Activated T-cell treated with anti-CD3 and anti-CD28 coated beads, Interleukin-2, amount 50 U/mL, for 1 hour (primary cell): ENCODE measurements at places on chromosomes 2 and 18.

DNA sequence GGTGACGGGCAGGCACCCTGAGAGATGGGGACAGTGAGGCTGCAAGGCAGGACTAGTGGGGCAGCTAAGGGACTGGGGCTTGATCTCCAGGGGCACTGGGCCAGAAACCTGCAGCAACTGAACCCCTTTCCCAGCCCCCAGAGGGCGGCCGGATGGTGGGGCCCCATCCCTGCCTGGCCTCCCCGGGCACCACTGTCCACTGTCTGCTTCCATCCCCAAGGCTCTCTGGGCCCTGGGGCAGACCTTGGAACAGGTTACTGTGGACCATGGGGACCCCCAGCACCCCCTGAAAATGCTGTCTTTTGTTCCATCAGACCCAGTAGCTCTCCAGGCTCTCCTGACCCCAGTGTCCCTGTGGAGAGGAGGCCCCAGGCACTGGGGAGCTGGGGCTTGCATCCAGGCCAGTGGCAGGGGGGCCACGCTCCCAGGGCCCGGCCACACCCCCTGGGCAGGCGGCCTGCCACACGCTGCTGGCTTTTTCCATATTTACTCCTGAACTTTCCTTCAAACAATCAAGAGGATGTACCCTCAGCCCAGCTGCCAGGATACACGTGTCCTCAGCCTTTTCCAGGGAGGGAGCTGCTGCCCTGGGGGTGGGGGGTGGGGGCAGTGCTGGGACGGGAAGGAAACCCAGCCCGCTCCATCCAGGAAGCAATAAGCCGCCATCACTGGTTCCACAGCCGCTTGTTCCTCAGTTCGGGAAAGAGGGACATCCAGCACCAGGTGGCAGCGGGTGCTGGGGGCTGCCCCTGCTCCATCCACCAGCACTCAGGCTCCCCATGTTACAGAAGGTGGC, 102.3 kb upstream of the ODC1 start:
- DNase-seq, result no peak

GRCh38 chr2:409523-409922, 121.6 kb upstream of the ALKAL2 start:
- no peak for DNase-seq

DNA sequence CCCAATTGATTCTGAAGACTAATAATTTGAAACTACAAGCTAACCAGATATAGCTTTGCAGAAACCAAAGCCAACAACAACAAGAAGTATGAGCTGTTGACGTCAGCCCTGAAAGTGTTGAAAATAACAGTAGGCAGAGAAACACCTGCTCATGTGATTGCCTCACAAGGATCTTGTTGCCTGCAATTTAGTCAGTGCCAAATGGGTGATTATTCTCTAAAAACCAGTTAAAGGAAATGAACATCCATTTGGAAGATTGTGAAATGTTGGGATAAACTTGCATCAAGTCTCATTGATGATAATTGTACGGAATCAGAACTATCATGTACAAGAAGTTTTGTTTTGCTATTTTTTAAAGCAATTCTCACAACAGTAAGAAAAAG, 2.8 kb downstream of the CYTIP start:
- no peak for DNase-seq

GRCh38 chr2:99662761-99663341, 173.0 kb upstream of the REV1 start:
- no peak for DNase-seq

DNA sequence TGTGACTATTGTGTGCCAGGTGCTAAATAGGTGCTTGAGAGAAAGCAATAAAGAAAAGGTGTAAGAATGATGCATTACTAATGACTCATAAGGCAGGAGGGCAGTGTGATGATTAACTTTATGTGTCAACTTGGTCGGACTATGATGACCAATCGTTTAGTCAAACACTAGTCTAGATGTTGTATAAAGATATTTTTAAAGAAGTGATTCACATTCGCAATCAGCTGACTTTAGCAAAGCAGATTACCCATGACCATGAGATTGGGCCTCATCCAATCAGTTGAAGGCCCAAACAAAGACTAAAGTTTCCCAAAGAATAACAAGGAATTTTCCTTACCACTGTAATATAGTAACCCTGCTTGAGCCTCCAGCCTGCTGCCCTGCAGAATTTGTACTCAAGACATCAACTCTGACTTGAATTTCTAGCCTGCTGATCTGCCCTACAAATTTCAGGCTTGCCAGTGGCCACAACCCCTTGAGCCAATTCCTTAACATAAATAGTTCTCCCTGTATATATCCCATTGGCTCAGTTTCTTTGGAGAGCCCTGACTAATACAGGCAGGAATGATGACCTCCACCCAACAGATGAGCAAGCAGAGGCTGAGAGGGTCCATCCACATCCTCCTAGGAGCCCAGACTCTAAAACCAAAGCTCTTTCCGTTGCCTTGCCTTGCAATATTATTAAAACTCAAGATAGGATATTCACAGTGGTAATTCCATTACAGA, 132.6 kb downstream of the ACTR3 start:
- no peak for DNase-seq

GRCh38 chr2:130372055-130372832, 16.4 kb downstream of the PTPN18 start:
- DNase-seq, result peak; percentile 73

- no peak for DNase-seq
Observed at GRCh38 chr2:62291052-62291451, 95.1 kb downstream of the B3GNT2 start.

DNA sequence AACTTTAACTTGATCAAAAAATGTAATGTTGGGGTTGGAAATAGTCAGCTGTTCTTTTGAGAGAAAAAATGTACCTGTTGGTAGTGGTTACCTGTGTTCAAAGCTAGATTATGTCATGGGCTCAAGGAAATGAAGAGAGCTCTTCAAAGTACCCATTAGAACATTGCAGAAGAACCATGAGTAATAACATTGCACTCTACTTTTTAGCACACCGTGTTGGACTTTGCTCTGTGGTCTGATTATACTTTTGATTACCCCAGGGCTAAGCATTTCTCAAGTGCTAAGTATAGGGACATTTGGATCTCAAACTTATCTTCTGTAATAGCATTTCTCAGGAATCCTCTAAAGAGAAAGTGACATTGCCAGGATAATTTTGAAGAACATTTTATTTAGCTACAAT, 1122.8 kb upstream of the CELF4 start:
- DNase-seq, result no peak

GRCh38 chr2:145043399-145043834, 523.5 kb upstream of the ZEB2 start:
- DNase-seq, result no peak

DNA sequence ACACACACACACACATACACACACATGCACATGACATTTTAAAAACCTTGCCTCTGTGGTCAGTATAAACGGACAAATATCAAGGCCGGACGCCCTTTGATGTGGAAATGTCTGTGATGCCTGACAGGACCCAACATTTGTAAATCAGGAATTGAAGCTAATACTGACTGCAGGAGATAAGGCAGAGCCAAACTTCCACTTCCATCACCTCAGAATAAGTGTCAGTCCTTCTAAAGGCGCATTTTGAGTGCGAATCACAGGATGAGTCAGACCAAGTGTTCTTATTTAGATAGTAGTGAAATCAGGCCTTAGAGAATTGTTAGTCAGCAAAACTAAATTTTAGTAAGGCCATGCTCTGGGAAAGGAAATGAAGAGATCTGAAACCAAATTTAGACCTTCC, 211.7 kb upstream of the LRATD1 start:
- DNase-seq, result no peak

- DNase-seq, result no peak
Observed at GRCh38 chr2:7030810-7031209, 113.6 kb downstream of the RNF144A start.

DNA sequence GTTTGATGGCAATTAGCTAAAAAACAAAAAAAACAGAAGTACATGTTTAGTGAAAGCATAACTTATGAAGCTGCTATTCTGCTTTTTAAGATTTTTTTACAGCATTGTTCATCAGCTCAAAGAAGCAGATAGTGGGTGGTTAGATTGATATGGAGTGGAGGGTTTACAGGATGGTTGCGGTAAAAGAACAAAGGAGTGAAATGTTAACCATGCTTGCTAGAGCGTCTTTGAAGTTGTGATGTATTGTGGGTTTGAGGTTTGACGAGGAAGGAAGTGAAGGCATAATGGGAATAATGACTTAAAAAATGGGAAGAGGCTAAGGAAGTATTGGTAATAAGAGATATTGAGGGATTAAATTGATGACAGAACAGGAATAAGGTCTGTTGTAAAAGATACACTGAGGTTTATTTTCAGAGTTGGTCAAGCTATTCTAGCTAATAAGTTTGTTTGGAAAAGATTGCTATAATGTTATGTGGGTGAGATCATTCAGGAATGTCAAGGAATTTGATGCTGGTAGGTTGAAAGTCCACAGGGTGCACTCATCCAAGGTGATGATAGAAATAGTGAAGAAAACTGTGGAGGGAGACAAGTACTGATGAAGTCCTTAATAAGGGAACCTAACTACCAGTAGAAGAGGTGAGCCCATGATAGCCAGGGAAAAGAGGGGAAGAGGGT, 14.6 kb downstream of the SPOPL start:
- no peak for DNase-seq
